SK-N-SH (cell line): ENCODE measurements at places on chromosomes 2 and 18. TPM values are rescaled to one million over a fixed set of nuclear protein-coding genes. Genes with fewer than 3 reads are reported as not detected.
A peak's percentile ranks its signal among the peaks of the same experiment; 100 is the strongest.

The CGREF1 gene
- 17.1 and 18.3 TPM in 2 replicates for polyA plus RNA-seq

The DUSP2 gene
- 0.79 and 1.2 TPM in 2 replicates for polyA plus RNA-seq

The TPRKB gene
- 32.1 and 44.5 TPM in 2 replicates for polyA plus RNA-seq

The SERPINB2 gene
- polyA plus RNA-seq = 5.9 and 9.8 TPM in 2 replicates

The GPR39 gene
- 2.1 and 2.3 TPM in 2 replicates for polyA plus RNA-seq

The IL36A gene
- polyA plus RNA-seq = not detected in 2 replicates

The SLC9A4 gene
- polyA plus RNA-seq = 0.07 and 0.11 TPM in 2 replicates

GRCh38 chr2:119723186-119723585, 36.5 kb upstream of the PTPN4 start:
- DNase-seq = no peak

GRCh38 chr2:38540580-38541286, 62.0 kb downstream of the HNRNPLL start:
- DNase-seq = no peak

DNA sequence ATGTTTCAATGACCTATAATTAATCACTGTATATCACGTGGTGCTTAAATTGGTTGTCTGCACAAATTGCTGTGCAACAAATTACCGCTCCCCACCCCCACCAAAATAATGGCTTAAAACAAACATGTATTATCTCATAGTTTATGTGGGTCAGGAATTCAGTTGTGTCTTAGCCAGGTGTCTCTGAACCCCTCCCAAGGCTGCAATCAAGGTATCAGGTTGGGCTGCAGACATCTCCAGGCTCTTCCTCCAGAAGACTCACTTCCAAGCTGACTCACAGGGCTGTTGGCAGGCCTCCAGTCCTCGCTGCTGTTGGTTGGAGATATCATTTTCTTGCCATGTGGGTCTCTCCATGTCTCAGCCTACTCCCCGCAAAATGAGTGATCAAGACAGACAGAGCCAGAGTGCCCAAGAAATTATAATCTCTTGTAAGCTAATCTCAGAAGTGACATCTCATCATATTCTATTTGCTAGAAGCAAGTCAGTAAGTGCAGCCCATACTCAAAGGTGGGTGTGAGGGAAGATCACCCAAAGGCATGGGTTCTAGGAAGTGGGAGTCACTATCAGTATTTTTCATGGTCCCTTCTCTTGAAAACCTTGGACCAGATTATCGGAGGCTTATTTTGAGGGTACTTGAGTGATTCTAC, 38.4 kb downstream of the SPC25 start:
- DNase-seq = no peak

DNA sequence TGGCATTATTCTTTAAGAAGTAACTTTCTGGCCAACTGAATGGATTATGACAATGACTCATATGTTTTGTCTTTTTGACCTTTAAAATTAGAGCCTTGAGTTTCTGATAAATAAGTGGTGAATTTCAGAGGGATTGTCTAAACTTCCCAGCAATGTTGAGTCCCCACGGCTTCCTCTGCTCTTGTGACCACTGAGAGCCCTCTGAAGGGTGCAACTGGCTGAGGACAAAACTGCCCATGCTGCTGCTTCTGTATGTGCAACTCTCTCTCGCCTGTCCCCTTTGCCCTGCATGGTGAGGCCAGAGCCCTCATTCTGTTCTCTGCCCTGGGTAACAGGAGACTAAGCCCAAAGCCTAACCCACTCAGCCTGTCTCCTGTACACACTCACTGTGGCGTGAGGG, 52.7 kb upstream of the SLC14A1 start:
- DNase-seq = no peak

- DNase-seq = no peak
Measured at GRCh38 chr2:158091647-158092046, 10.0 kb upstream of the UPP2 start.

DNA sequence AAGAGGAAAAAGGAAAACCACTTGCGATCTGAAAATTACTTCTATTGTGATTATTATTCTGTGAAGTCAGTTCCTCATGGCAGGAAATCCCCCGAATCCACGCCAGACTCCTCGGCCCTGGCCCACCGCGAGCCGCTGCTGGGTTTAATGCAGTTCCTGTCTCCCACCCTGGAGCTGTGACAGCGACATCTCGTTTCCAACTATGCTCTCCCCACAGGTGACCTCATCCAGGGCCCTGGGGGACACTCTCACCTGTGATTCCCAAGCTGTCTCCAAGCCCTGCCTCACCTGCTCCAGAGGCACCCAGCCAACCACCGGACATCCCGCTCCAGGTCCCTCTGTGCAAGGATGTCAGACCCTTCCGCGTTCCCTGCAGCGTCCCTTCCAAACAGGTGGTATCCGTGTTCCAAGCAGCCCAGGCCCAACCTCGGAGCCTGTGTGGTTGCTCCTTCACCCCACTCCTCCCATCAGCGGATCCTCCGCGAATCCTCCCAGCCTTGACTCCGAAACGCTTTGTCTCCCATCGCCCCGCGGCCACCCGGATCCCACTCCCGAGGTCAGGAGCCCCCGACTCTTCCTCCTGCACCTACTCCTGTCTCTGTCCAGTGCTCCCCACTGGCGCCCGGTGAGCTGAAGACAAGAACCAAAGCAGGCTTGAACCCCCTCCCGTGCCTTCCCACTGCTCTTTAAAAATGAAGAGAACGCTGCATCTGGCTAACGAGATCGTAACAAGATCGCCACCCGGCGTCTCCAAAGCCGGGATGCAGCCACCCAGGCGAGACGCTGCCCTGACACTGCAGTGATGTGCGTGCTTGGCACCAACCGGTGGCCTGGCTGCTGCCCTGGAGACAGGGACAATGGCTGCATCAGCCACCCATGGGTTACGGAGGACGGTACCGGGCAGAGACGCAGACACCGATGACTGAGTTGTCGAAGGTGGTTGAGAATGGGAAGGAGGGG, 96.5 kb downstream of the NDUFA10 start:
- DNase-seq = no peak

- no peak for DNase-seq
Measured at GRCh38 chr2:118127250-118127649, 39.0 kb downstream of the INSIG2 start.

- peak; percentile 5 for DNase-seq
Measured at GRCh38 chr2:75321599-75321922, 122.2 kb upstream of the TACR1 start.

- DNase-seq = peak; percentile 55
Measured at GRCh38 chr18:76565238-76566173, 70.5 kb upstream of the ZNF516 start.

DNA sequence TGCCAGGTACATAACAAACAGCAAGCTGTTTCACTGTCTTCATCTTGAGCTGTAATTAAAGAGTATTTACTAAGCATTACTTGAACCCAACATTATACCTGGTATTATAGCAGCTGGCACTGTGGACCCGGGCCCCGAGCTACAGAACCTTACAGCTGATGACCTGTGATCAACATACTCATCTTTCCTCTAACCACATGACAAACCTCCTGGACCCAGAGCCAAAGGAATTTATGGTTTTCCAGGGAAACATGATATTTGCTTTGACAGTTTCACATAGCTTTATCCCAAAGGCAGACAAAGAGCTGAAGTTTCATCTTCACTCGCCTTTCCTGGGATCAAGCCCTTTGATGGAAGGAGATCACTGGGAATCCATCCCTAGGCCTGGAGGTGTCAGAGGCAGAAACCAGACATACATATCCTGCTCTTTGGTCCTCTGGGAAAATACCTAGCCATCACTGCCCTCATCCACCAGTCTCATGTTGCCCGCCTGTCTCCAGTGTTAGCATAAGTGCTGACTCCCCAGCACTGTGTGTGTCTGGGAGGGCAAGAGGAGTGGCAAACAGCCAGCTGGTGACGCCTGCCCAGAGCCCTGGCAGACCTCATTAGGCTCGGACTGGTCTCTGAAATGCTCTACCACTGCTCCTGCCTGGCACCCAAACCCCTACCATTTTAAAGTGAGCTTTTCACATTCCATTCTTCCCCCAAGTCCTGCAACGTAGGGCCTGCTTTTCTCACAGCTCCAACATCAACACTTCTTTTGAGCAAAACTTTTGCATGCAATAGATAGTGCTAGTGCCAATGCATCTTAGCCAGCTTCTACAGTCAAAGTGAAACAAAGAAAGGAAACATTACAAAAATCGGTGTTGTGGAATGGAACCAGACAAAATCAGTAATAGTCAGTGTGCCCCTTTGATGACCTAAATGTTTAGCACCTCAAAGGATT, 138.8 kb upstream of the CTAGE1 start:
- no peak for DNase-seq

- no peak for DNase-seq
Measured at GRCh38 chr2:164134336-164134735, 398.5 kb upstream of the FIGN start.

DNA sequence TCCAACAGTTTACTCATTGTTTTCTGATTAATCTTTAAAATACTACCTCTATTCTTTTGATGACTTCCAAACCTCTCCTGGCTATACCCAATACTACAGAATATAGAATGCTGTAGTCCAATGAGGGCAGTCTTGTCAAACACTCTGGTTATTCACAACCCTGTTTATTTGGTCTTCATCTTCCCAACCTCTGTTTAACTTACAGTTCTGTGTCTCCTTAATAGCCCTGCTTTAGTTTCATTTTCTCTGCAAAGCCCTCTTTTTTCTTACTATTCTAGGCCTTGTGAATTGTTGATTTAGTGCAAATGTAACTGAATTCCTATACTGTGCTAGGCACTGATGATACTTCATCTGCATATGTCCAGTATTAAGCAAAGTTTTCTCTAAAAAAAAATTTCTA, 40.0 kb downstream of the ACVR2A start:
- DNase-seq = no peak

GRCh38 chr2:46769809-46770208, 145.8 kb downstream of the MCFD2 start:
- DNase-seq = no peak

GRCh38 chr2:192814376-192814775, 619.6 kb upstream of the TMEFF2 start:
- no peak for DNase-seq

DNA sequence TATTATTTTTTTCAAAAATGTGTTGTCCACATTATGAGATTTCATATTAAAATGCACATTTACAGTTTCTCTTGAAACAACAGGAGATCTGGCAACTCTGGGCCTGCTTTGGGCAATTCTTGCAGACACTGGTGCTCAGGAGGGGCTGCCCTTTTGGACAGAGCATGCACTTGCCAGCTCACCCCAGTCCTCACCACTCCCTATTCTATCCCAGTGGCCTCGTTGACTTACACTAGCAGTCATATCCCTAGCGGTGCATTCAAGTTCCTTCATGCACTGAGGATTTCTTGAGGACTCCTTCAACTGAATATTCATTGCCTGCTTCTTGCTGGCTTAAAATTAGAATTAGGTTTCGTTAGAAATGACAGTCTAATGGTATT, 87.9 kb upstream of the FHL2 start:
- no peak for DNase-seq

DNA sequence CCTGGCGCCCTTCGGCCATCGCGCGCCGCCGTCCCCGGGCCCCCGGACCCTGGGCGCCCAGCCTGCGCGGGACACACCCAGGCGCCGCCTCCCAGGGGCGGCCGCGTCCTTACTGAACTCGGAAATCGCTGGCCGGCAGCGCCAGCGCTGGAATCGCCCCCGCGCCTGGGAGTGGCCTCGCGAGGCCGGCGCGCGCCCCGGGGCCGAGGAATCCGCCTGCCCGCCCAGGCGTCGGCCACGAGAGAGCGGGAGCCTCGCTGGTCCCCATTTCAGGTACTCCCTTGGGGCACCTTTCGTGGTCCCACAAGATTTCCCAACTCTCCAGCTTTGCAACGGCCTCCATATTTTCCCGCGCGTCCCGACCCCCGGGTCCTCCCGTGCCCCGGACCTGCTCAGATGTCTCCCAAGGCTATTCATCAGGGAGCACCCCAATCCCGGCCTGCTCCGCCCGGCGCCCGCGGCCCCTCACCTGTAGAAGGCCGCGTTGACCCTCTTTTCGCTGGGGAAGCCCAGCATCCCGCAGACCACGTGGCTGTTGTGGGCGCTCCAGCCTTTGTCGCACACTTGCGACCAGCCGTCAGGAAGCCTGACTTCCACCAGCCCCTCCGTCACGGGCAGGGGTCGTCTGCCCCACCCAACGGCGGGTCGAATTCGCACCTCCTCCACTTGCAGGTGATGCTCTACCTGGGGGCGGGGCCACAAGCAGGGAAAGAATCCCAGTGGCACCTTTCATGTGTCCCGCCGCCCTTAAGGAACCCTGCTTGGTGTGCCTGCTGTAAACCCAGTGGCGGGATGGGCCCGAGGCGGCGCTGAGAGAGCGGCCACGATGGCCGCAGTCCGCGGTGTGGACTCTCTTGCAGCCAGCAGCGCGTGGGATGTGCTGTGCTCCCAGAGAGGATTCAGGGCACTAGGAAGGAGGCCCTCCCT, 4.6 kb downstream of the LOXL3 start:
- DNase-seq = peak; percentile 92

DNA sequence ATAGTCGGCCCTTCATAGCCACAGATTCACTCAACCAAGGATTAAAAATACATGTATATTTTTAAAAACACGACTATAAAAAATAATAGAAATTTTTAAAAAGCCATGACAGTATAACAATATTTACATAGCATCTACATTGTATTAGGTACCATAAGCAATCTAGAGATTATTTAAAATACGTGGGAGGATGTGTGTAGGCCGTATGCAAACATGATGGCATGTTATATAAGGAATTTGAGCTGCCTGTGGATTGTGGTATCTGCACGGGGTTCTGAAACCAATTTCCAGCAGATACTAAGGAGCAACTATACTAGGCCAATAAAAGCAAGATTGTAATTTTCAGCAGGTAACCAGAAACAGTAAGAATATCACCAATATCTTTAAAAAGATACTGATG, 5.9 kb downstream of the ORC4 start:
- DNase-seq = no peak

DNA sequence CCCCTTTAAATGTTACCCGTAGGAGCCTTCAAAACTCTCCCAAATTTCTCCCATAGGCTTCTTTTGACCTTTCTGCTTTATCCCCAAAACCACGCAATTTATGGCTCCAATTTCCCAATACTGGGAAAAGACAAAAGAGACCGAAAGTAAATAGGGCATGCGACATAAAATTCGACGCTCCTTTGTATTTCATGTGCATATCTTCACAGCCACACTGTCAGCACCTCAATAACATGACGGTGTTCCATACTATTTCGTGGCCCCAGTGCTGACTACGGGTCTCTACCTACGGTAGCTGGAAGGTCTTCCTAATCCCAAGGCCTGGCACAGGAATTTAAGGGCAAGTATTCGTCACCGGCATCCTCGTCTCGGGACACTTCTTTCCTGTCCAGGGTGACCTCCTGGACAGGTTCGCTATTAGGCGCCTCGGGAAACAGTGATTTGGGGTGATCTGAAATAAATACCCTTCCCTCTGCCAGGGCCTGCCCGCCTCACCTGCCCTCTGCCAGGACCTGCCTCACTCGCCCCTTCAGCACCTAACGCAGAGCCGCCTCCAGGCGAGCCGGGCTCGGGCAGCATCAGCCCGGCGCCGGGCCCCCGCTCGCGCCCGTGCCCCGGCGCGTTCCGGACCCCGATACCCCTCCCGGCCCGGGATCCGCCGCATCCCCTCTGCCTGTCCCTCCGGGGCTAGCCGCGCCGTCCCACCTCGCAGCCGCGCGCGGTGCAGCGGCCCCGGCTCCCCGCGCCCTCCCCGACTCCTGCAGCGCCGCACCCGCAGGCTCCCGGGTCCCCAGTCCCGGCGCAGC, 680 bp downstream of the DTNB start:
- no peak for DNase-seq

GRCh38 chr18:49566985-49567384, 5.1 kb downstream of the LIPG start:
- DNase-seq = no peak
